Upper lobe of left lung (tissue), 6 donors: ENCODE measurements at places on chromosomes 2 and 18. TPM values are rescaled to one million over a fixed set of nuclear protein-coding genes. Genes with fewer than 3 reads are reported as not detected.
A peak's percentile ranks its signal among the peaks of the same experiment; 100 is the strongest.

DNA sequence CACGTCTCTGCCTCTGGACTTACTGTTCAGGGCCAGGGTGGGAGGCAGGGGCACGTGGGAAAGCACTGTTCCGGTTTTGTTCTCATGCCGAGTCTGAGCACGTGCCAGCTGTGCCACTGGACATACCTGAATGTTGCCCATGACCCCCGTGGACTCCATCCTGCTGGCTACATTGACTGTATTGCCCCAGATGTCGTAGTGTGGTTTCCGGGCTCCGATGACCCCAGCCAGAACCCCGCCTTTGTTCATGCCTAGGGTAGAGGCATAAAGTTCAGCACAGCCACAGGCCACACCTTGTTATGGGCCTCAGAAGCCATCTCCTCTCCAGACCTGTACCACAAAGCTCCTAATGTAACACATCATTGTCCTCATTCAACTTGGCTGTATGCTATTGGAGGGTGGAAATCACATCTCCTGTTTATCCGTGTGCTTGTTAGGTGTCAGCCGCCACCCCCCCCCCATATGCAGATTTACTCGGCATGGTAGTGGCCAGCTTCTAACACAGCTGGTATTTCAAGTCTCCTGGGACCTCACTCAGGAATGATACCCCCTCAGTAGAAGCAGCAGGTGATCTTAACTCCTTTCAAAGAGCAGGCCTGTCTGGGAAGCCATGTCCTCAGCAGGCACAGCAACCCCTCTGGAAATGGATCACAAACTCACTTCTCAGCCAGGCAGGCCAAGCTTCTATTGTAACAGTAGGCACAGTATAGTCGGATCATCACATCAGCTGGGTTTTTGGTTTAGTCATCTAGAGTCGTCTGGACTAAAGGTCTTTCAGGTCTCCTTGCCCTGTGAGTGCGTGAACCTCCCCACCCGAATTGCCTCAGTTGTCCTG, 27.6 kb downstream of the CENPO start:
- peaks cover 35% of the 10 kb centered on the region for H3K36me3 ChIP-seq
- H3K4me3 ChIP-seq = no peak overlapping the region
- no peak overlapping the region for H3K27ac ChIP-seq
- DNase-seq = no peak

Gene TSN
- 48.3 TPM for total RNA-seq

DNA sequence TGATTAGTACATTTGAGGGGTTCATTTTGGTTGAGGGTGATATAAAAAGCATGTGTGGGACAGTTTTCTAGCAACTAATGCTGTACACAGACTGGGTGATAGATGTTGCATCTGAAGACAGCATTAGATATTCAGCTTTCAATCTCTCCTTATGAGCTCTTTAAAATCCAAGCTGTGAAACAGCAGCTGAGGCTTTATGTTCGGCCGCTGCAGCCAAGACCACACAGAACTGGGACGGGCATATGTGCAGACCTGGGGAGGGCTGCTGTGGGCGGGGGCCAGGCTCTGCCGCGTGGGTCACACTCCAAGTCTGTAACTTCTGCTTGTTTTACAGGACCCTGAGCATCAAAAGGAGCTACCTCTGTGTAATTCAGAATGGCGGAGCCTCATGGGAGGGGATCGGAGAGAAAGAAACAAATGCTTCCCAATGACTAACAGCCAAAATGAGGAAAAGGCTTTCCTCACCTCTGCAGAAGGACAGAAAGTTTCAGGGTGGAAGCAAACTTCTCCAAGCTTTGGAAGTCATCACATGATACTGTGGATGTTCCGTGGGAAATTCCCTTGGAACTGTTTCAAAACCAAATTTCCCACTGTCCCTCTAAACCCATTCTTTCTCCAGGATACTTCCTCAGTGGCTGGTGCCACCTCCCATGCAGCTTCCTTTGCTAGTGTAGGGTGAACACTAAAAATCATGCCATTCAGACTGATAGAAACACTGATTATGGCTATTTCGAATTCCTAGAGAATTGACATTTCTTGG, 711.9 kb upstream of the ID2 start:
- no peaks in the 10 kb centered on the region for H3K36me3 ChIP-seq
- H3K27ac ChIP-seq = no peak overlapping the region
- no peaks in the 10 kb centered on the region for H3K27me3 ChIP-seq
- no peak for DNase-seq

GRCh38 chr2:191322828-191323506, 77.8 kb downstream of the MYO1B start:
- H3K4me1 ChIP-seq = peaks cover 31% of the 10 kb centered on the region
- DNase-seq = no peak
- no peaks in the 10 kb centered on the region for H3K36me3 ChIP-seq
- H3K4me3 ChIP-seq = no peak overlapping the region
- no peak overlapping the region for H3K27ac ChIP-seq
- H3K27me3 ChIP-seq = no peaks in the 10 kb centered on the region

GRCh38 chr2:230888824-230889400, 24.2 kb downstream of the ITM2C start:
- H3K4me3 ChIP-seq = no peak overlapping the region
- H3K27ac ChIP-seq = no peak overlapping the region
- no peaks in the 10 kb centered on the region for H3K4me1 ChIP-seq
- no peaks in the 10 kb centered on the region for H3K27me3 ChIP-seq

Gene CBLN2
- not detected for total RNA-seq

DNA sequence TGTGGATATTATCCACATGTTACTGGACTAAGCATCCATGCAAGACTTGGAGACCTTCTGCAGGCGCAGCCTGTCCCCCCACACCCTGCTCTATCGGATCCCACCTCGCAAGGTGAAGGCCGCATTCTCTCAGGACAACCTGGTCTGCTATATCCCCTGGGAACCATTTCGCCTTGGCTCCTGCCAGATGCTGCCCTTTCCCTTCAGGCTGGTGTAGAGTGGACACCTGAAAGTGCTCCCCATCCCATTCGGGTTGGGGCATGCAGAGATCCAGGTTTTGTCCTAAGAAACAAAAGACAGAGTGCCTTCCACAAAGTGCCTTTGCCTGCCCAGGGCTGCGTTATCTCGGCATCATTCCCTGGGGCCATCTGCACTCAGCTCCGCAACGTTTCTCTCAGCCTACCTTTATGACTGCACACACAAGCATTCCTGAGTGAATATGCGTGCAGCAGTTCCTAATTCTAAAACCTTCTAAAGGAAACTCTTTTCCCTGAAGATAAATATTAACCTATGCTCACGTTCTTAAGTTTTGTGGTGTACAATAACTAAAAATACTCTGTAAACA, 20.5 kb downstream of the FHL2 start:
- peaks cover 10% of the 10 kb centered on the region for H3K4me1 ChIP-seq
- H3K36me3 ChIP-seq = no peaks in the 10 kb centered on the region
- no peak overlapping the region for H3K4me3 ChIP-seq
- DNase-seq = no peak
- H3K27ac ChIP-seq = no peak overlapping the region

Gene FNDC4
- 1.1 TPM for total RNA-seq

DNA sequence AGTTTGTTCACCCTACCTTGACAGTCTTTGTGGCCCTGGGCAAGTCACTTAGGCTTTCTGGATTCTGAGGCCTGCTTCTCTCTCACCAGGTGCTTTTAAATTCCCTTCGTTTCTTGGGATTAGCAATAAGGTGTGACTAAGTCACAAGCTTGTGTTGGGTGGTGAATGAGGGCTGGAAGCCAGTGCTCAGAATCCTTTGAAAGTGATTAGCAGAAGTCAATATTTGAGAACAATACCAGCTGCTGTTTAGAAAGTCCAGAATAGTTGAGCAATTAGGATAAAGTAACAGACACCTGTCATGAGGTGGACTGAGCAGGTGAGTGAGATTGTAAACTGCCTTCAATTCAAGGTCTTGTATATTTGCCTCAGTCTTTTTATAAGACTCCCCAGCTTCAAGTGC, 19.3 kb upstream of the MGAT5 start:
- H3K4me3 ChIP-seq = no peak overlapping the region
- no peaks in the 10 kb centered on the region for H3K36me3 ChIP-seq
- H3K4me1 ChIP-seq = peaks cover 19% of the 10 kb centered on the region
- no peak overlapping the region for H3K27ac ChIP-seq
- no peak for DNase-seq

GRCh38 chr2:234414596-234414995, 82.3 kb downstream of the ARL4C start:
- no peaks in the 10 kb centered on the region for H3K4me1 ChIP-seq
- H3K36me3 ChIP-seq = no peaks in the 10 kb centered on the region
- H3K4me3 ChIP-seq = no peak overlapping the region
- H3K27me3 ChIP-seq = no peaks in the 10 kb centered on the region
- no peak for DNase-seq
- no peak overlapping the region for H3K27ac ChIP-seq

Gene DCDC2C
- not detected for total RNA-seq

Gene EHD3
- total RNA-seq = 9.8 TPM

DNA sequence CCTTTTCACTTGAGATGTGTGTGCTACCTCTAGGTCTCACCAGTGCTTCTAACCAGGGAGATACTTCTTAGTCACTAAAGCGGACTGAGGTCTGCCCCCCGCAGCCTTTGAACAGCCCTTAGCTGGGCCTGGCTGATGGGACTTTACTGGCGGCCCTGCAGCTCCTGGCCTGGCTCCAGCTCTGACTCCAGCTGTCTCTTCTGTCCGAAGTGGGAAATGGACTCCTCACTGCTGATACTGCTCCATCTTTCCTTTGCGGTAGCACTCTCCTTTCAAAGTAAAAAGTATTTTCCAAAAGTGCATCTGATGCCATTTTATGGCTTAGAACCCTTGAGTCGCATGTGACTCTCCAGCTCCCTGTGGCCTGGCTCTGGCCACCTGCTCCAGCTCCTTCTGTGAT, 64.5 kb downstream of the ATP9B start:
- no peaks in the 10 kb centered on the region for H3K36me3 ChIP-seq
- H3K4me3 ChIP-seq = no peak overlapping the region
- H3K27ac ChIP-seq = no peak overlapping the region
- no peaks in the 10 kb centered on the region for H3K4me1 ChIP-seq
- DNase-seq = no peak
- H3K27me3 ChIP-seq = no peaks in the 10 kb centered on the region

GRCh38 chr2:221465776-221466175, 106.3 kb downstream of the EPHA4 start:
- H3K4me1 ChIP-seq = peaks cover 6% of the 10 kb centered on the region
- DNase-seq = peak; percentile 44
- no peak overlapping the region for H3K4me3 ChIP-seq
- peak overlapping the region; percentile 28 for H3K27ac ChIP-seq
- H3K27me3 ChIP-seq = no peaks in the 10 kb centered on the region

GRCh38 chr2:105962221-105962620, 217.5 kb downstream of the NCK2 start:
- no peak overlapping the region for H3K27ac ChIP-seq
- H3K27me3 ChIP-seq = no peaks in the 10 kb centered on the region
- H3K4me1 ChIP-seq = no peaks in the 10 kb centered on the region
- DNase-seq = no peak
- H3K4me3 ChIP-seq = no peak overlapping the region
- H3K36me3 ChIP-seq = no peaks in the 10 kb centered on the region

Gene IGFBP5
- total RNA-seq = 104 TPM
